Activated effector memory CD4-positive, alpha-beta T cell treated with Interleukin-2 at 50 U/mL for 16 hours (primary cell): ENCODE measurements at places on chromosomes 16 and 17.

DNA sequence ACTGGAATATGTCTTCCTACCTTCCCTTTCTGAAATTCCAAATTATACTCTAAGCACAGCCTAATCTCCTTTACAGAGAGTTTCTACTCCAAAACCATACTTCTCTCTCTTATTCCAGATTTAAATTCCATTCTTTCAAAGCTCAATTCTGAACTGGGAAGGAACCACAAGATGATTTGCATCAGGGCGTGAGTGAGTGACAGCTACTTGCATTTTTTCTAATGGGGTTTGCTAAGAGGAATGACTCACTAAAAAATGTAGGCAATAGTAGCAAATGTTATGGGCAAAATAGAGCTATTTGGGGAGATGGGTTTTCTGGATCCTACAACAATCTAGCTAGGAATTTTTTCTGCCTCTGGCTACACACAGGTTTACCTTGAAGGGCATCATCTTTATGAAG is 244.6 kb upstream of the PSMD7 start:
- DNase-seq: no peak

DNA sequence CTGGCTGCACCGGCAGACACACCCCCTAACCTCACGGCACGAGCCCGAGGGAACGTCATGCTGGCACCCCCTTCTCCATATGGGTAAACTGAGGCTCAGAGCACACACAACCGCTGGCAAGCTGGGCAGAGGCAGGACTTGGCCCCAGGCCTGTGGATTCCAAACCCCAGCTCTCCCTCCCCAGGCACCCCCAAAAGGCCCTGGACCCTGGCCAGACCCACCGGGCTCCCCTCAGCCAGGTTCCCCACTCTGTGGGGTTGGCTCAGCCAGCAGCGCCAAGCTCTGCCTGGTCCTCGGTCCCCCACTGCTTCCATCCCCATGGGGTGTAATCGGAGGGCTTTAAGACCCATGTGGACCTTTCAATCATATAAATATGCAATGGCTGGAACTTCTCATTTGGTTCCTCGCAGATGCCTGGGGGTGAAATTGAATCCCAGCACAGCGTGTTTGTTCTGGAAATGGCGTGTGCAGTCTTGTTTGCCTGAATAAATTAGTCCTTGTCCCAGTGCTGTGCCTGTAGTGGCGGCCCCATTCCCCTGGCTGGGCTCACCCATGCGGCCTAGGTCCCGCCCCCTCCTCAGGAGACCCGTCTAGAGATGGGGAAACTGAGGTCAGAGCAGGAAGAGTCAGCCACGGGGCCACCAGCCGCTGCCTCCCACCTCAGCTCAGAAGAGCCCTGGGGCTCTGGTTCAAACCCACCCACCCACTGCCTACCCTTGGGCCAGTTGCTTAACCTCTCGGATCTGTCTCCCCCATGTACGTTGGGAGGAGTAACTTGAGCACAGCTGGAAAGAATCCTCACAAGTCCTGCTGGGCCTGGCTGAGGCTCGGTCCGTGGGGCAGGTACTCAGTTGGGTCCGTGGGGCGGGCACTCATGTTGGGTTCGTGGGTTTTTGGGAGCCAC is 57.3 kb downstream of the ZFPM1 start:
- DNase-seq: no peak

GRCh38 chr16:5328546-5328945 is 231.0 kb upstream of the EEF2KMT start:
- DNase-seq: no peak

DNA sequence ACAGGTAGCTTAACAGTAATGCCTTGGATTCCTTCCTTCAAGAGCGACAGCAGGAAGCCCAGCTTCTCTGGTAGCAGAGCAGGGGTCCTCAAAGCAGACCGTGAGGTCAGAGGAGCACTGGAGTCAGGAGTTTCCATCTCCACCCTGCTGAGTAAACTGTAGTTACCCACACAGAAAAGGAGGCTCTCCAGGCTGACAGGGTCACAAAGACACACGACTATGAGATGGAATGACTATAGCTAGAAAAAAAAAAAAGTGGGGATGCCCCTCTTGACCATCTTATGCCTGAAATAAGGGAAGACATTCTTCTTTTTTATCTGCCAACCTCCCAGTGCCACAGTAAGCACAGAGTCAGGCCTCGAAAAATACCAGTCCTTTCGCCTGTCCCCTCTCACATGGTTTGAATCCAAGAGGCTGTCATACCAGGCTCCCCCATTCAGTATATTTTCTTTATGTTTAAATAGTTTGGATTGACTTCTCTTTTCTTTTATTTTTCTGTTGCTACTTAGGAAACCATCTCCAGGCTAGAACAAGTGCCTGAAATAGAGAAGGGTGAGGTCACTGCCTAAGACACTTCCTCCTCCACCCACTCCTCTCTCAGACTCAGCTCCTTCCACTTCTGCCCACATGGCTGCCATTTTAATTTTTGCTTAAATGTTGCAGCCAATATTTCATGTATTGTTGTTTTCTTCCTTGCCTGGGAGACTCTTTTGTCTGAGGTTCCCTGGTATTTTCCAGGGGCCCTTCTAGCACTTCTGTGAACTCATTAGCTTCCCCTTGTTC is 707.4 kb downstream of the MAF start:
- DNase-seq: no peak

- no peak for DNase-seq
These were observed 5.5 kb upstream of the SECTM1 start for GRCh38 chr17:82338858-82339633.

DNA sequence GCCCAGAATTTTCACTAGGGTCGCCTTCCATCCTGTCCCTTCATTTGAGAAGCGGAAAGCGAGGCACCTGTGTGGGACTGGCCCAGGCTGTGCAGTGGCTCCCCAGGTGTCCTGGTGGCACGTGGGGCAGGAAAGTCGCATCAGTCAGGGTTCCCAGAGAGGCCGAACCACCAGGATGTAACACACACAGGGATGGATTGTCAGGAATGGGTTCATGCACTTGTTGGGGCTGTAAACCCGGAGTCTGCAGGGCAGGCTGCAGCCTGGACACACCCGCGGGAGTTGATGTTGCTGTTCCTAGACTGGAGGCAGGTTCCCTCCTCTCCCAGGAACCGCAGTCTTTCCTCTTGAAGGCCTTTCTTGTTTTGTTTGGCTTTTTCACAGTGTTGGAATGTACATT is 30.7 kb upstream of the RPTOR start:
- DNase-seq: no peak

GRCh38 chr17:61593426-61593825 is 2.4 kb upstream of the NACA2 start:
- DNase-seq: no peak

- peak; percentile 55 for DNase-seq
These were observed 34.7 kb downstream of the MYO18A start for GRCh38 chr17:29145289-29146073.

GRCh38 chr17:77106874-77107358 is 33.9 kb upstream of the SEC14L1 start:
- DNase-seq: no peak

- no peak for DNase-seq
These were observed 352 bp upstream of the VMO1 start for GRCh38 chr17:4786516-4786915.

GRCh38 chr17:81391936-81392908 is 3.0 kb upstream of the BAHCC1 start:
- DNase-seq: no peak

DNA sequence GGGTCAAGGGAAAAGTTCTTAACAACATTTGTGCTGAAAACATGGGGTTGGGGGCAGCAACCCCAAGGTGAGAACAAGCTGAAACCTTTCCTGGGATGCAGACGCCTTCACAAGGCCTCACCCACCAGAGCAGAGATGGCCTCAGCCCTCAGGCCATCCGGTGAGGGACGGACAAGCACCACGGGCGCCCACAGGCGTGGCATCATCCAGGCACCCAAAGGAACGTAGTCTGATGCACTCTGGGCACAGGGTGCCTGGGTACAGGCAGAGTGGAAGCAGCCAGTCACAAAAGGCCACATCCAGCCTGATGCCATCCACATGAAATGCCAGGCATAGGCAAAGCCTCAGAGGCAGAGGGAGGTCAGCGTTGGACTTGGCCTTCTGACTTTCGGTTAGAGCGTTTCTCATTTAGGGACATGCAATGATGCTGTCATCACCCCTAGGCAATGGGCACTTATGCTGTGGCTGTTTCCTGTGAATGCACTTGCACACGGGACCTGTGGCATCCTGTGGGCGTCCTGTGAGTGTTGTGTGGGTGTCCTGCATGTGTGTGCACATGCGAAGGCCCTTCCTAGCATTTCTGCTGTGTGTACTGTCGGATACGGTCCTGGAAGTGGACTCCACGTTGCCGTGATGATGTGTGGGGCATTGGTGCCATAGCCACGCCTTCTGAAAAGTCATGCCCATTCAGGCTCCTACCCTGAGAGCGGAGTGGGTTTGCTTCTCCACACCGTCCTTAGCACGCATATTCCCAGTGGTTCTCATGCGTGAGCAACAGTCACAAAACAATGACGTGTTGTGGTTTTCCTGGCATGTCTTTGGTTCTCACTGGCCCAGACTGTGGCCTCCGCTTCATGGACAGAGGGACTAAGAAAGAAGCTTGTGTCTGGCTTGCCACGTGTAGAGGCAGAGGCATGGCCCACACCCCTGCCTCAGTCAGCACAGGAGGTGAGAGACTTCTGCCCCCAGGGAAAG is 52.7 kb upstream of the ZNF469 start:
- DNase-seq: no peak

GRCh38 chr17:50551884-50552283 is 4.9 kb downstream of the SPATA20 start:
- no peak for DNase-seq

DNA sequence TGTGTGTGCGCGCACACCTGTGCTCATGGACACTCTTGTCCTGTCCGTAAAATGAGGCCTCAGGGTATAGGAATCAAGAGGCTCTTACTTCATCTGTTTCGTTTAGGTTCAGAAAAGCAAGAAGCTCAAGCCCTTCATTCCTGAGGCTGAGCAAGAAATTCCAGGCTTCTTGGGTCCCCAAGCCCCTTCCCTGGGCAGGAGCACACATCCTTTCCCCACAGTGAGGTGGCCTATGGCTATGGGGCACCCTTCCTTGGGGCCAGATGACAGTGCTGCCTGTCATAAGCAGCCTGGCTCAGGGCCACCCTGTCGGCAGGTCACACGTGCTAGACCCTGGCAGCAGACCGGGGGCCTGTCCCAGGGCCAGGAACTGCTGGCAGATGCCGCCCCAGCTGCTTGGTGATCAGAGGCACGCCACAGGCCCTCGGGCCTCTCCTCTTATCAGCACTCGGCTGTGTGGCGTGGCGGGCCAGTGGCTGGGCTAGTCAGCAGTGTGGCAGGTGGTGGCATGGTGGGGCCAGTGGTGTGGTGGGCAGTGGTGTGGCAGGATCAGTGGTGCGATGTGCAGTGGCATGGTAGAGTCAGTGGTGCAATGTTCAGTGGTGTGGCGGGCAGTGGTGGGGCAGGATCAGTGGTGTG is 50.2 kb downstream of the NKD1 start:
- no peak for DNase-seq

DNA sequence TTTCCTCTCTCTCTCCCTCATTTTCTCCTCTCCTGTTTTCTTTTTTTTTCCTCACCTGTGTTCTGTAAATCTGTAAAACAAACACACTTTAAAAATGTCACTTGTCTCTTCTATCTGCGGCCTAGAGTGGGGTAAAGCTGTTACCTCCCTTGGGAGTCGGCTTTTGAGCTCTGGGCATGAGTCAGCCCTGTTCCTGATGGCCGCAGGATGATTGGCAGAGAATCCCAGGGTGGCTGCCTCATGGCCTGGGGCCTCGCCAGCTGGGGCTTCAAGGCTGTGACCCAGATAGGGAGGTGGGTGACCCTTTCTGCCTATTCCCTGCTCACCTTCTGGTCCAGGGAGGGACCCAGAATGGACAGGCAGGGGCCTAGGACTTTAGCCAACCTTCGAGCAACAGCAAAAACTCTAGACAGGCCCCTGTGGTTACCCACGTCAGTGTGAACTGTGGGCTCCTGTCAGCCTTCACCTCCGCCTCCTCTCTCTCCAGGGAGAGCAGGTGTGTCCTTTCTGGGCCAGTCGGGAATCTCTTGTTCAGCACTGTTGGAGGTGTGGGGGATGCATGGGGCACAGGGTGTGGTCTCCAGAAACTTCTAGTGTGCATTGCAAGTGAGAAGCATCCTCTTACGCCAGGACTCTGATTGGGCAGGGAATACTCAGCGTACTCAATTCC is 87.4 kb downstream of the RAP1GAP2 start:
- DNase-seq: no peak

GRCh38 chr16:66590322-66590721 is 11.1 kb downstream of the CMTM2 start:
- no peak for DNase-seq

DNA sequence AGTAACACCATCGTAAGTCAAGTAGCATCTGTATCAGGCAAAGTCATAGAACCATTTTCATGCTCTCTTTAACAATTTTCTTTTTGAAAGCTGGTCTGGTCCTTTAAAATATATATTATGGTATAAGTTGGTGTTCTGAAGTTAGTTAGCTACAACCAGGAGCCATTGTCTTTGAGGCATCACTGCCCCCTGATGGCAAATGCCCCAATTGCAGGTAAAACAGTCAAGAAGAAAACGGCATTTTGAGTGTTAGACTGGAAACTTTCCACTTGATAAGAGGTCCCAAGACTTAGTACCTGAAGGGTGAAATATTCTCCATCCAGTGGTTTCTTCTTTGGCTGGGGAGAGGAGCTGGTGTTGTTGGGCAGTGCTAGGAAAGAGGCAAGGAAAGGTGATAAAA is 14.1 kb downstream of the TP53 start:
- no peak for DNase-seq

DNA sequence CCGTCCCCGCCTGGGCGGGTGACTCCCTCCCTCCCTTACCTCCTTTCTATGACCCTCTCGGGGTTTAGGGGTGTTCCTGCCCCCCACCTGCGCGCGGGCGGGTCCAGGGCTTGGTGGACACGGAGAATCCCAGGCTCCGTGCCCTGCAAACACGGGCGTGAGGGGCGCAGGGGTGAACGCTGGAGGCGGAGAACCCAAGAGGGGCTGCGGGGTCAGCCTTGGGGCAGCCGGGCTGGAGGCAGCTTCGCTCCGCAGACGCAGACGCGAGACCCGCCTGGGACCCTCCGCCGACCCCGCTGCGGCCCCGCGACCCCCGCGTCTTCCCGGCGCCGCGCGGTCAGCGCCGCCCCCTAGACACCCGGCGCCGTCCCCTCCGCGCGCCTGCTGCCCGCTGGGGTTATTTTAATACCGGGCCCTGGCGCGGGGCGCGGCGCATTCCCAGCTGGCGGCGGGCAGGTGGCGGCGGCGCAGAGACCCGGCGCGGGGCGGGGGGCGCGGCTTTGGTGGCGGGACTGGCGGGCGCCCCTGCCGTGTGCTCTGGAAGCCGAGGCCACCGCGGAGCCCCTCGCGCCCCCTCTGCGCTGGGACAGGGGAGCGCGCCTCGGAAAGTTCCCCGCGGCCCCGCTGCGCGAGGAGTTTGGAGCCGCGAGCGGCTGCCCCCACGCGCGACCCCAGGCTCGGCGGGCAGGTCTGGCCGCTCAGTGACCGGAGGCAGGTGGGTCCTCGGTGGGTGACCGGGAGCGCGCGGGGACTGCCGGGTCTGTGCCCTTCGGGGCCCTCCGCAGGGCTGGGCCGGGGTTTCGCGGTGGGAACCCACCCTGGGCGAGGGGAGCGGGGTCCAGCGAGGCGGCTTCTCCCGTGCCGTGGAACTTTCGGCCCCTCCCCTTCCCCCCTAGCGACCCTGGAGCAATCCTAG is at the start of gene UTS2R:
TSS of gene UTS2R (plus strand) at position 433 of the 916 bp plus-strand sequence. CDS start 2,560 bp downstream, outside the sequence.
- no peak for DNase-seq

- no peak for DNase-seq
These were observed 121.0 kb upstream of the NLRP1 start for GRCh38 chr17:5705081-5705875.

GRCh38 chr17:81832608-81833159 is 407 bp downstream of the MCRIP1 start:
- DNase-seq: no peak
